Esophagus squamous epithelium (tissue), 5 donors: ENCODE measurements at places on chromosomes 6 and 20.

GRCh38 chr6:66328200-66328599 is 621.2 kb upstream of the EYS start:
- no peak for DNase-seq

DNA sequence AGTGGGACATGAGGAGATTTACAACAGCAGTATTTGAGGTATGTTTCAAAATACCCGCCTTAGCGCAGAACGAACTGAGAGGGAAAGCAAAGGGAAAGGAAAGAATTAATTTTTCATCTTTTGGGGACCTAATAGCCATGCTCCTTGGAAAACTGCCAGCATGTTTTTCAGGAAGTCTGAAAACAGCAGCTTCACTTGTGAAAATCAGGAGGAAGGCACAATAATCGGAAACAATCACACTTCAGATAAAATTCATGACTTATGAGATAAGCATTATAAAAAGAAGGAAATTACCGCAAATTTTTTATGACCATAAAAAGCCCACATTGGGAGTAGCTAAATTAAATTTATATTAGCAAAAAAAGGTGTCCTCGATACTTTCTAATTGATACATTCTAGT is 541.1 kb downstream of the HAO1 start:
- no peak for DNase-seq

GRCh38 chr6:63882208-63882607 is 246.6 kb downstream of the PHF3 start:
- no peak for DNase-seq

- no peak for DNase-seq
These were observed 1.3 kb upstream of the PNISR start for GRCh38 chr6:99426451-99426757.

GRCh38 chr6:130447374-130447773 is 81.6 kb downstream of the TMEM200A start:
- DNase-seq: no peak

DNA sequence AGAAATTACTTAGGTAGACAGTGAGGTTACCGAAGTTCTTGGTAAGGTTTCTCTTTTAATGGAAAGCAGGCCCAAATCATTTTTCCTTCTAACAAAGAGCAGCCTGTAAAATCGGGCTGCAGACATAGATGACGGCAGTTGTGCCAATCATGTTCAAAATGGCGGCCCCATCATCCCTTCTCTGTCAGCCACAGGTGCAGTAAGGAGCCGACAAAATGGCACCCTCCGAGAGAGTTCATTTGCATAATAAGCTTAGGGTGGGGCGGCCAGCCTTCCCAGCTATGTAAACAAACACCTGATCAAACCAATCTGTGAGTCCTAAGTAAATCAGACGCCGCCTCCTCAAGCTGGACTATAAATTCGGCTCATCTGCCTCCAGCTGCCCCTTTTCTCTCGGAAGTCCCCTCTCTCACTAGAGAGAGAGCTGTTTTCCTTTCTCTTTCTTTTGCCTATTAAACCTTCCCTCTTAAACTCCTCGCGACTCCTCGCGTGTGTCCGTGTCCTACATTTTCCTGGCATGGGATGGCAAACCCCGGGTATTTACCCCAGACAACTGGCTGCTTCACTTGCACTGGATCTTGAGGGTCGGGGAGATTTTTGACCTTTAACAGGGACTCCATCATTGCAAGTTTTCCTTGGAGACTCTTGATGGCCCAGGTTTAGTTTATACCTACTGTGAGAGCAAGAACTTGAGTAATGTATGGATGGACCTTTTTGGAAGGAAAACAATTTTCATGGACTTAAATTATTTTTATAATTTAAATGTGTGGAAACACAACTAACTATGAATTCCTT is 8.9 kb upstream of the DDR1 start:
- no peak for DNase-seq

GRCh38 chr6:140105857-140106256 is 731.4 kb upstream of the CITED2 start:
- no peak for DNase-seq

GRCh38 chr6:18115356-18115755 is 7.1 kb downstream of the NHLRC1 start:
- DNase-seq: no peak

DNA sequence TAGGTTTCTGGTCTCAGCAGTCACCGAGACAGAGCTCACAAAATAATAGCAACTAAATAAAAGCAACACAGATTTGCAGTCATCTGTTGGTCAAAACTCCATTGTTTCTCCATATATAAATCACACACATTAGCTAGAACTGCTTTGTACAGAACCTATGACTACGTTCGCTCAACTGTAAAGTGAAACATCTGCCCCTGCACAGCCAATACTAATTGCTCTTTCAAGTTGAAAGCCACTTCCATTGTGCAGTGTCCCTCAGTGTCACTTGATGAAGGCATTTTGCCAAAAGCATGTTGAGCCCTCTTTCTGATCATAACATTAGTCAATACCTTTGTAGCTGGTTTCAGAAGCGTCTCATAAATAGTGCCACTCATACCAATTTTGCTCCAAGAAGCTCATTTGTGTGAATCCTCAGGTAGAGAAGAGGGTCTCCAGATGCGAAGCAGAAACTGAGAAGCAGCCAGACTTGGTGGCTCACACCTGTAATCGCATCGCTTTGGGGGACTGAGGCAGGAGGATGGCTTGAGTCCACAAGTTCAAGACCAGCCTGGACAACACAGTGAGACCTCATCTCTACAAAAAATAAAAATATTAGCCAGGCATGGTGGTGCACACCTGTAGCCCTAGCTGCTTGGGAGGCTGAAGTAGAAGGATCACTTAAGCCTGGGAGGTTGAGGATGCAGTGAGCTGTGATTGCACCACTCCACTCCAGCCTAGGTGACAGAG is 68.9 kb downstream of the PERP start:
- no peak for DNase-seq

DNA sequence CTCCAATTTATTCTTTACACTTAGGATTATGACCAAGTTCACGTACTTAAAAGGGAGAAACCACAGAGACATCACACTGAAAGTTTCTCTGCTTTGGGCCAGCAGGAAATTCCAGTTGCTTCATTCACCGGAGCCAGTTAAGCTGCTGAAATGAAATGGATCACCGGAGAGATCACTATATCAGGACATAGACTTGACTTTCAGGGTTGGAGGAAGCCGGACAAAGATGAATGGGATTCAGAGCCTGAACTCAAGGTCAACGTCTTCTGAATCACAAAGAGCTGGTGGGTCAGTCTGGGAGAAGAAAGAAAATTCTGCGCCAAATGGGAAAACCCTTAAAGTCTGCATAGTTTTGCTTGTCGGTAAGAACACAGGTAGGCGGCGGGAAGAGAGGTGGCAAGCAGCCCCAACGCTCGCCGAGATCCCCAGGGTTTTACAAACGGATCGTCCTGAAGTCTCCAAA is 81.9 kb upstream of the CCDC28A start:
- DNase-seq: no peak

DNA sequence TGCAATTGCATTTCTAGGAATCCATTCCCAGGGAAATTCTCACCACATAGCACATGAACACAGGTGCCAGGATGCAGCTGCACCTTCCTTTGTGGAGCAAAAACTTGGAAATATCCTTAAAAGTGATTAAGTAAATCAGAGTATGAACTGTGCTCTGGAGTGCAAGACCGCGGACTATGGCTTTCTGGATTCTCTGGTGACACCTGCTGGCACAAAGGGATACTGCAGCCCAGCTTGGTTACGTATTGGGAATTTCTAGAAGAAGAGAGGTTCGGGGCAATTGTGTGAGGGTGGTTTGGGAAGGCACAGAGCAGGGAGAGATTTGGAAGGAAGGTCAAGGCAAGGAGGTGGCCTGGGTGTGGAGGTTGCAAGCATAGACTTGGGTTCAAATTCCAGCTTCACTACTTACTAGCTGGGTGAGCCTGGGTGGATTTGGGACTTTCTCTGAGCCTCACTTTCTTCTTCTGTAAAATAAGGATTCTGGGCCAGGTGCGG is 15.9 kb upstream of the PEDS1 start:
- no peak for DNase-seq

GRCh38 chr6:155738602-155739105 is 283.0 kb upstream of the NOX3 start:
- DNase-seq: no peak

DNA sequence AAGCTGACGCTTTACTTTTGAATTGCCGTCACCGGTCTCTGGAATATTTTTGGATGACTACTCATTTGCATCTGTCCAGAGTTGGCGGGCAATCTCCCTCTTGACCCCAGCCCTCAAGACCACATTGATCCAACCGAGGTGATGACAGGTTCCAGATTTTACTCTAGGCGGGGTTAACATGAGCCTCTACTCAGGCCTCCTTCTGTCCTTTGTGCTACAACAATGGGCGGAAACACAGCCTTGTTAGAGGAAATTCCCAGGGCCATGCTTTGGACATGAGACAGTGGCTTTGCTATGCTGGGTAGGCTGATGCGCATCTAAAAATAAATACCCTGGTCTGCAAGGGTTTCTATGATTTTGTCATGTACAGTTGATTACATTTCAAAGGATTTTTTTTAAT is 27.0 kb upstream of the ADGRF5 start:
- no peak for DNase-seq

GRCh38 chr6:132401618-132402285 is 477 bp upstream of the MOXD1 start:
- no peak for DNase-seq

DNA sequence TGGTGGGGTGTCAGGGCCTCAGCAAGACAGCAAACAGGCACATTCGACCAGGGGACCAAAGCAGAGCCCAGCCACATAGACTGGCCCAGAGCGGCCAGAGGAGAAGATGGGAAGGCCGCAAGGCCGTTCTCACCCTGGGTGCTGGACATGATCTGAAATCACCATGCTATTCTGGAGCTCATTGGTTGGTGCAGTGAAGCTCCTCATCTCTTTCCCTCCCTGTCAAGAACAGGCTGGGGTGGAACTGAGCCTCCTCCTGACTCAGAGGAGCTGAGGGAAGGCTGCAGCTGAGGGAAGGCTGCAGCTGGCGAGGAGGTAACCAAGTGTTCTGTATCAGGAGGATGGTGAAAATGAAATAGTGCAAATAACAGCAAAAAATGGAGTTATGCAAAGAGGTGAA is 80.0 kb downstream of the AKAP7 start:
- DNase-seq: no peak

DNA sequence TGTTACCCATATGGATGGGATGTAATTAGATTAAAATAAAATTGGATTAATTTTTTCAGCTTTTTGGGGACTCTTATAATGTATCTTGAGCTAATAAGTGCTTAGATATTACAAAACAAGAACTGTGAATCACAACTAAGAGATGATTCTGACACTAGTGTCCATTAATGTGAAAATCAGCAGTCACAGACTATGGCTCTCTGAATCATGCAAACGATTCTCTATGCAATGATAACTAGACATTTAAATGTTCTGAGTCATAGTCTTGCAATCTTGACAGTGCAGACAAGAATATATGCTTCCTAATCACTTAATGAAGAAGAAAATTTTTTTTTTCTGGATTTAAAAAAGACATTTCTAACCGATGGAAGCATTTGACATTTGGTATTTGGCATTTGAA is 82.2 kb upstream of the OPRM1 start:
- no peak for DNase-seq

- DNase-seq: no peak
These were observed 32.7 kb downstream of the PLN start for GRCh38 chr6:118580585-118581419.

GRCh38 chr20:17992224-17992637 is 23.4 kb downstream of the MGME1 start:
- no peak for DNase-seq

- no peak for DNase-seq
These were observed 35.4 kb downstream of the VAPB start for GRCh38 chr20:58424218-58424969.

DNA sequence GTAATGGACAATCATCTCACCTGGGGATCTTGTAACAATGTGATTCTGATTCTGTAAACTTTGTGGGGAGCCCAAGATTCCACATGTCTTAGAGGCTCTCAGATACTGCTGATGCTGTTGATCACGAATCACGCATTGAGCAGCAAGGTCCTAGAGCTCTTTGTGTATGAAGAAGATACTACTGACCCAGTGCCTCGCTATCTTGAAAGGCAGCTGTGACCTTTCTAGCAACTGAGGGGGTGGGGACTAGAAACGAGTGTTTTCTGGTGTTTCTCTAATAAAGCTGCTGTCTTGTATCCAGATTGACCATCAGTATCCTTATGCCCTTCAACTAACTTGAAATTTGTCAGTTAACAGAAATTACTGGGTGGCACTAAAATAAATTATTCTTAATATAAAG is 142.9 kb downstream of the MTHFD1L start:
- DNase-seq: no peak

GRCh38 chr6:109093732-109094415 is 772 bp downstream of the SESN1 start:
- DNase-seq: no peak

- no peak for DNase-seq
These were observed 47.3 kb downstream of the EPB41L2 start for GRCh38 chr6:131015630-131016263.

- no peak for DNase-seq
These were observed 154.4 kb upstream of the PREP start for GRCh38 chr6:105557291-105557690.

DNA sequence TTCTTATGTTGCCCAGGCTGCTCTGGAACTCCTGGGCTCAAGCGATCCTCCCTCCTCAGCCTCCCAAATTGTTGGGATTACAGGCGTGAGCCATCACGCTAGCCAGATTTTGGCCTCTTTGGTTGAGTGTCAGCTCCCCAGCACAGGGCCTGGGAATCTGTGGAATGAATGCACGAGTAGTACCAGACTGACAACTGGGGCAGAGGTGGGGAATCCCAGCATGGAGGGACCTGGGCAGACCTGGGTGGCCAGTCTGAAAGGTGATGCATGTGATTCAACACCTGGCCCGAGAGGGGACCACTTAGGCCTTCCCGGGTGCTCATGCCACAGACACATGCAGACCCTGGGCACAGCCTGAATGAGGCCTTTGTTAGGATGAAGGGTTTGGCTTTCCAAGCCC is 19.0 kb upstream of the TFAP2C start:
- no peak for DNase-seq

DNA sequence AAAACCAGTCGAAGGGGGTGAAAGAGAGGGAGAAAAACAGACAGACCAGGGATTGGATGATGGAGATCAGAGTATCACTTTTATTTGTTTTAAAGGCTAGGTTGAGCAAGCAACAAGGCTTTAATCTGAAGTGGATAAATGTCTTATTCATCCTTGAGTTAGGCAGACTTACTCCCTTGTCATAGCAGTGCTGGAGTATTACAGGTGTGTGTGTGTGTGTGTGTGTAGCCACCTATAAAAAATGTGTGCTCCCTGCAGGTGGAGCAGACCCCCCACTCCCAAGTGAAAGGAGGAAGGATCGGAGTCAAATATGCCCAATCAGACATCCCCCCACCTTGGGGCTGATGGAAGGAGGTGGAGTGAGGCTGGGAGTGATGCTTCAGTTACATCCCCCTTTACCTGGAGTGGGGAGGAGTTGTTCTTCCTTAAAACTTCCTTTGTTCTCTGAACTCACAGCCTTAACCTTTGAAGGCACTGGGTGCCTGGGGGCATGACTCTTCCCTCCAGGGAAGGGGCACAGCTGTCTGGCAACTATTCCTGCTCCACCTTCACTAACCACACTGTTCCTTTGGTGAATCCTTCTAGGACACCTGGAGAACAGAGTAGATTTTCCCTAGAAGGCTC is 27.3 kb downstream of the PTK7 start:
- DNase-seq: no peak
